ENCODE measurements at places on chromosomes 1 and 21.
A peak's percentile ranks its signal among the peaks of the same experiment; 100 is the strongest.

GRCh38 chr1:234956821-234957329 is 171.8 kb downstream of the TOMM20 start:
- no peak for DNase-seq

DNA sequence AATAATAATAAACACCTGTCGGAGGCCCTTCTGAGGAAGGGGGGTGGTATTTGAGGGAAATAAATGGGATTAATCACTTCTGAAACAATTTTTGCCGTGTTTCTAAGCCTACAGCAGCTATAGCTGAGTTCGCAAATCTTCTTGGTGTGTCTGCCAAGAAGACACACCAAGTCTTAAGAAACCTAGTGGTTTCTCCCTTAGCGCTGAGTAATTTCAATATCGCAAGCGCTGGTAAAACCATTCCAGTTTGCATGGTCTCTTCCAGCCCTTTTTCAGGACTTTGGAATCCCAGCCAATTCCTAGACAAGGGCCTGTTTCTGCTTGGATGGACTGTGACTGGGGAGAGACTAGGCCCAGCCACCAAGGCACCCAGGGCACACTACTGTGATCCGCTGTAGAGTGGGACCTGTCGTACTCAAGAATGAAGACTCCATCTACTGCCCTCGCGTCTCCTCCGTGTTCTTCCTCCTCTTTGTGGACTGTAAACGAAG is 7.5 kb upstream of the LHX8 start:
- no peak for DNase-seq

DNA sequence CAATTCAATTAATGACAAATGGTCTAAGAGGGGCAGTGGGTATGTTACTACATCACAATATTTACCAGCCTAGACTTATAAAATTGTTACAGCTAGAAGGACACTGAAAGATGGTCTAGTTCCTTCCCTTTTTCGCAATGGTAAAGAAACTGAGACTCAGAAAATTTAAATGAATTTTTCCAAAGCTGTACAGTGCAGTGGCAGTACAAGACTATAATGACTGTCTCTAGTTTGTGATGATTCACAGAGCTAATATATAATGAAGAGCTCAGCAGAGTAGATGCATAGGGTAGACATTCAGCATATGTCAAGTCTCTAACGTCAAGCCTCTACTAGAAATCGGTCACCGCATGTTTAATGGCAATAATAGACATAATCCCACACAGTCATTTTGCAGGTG is 4.6 kb downstream of the PLPP3 start:
- DNase-seq = no peak

DNA sequence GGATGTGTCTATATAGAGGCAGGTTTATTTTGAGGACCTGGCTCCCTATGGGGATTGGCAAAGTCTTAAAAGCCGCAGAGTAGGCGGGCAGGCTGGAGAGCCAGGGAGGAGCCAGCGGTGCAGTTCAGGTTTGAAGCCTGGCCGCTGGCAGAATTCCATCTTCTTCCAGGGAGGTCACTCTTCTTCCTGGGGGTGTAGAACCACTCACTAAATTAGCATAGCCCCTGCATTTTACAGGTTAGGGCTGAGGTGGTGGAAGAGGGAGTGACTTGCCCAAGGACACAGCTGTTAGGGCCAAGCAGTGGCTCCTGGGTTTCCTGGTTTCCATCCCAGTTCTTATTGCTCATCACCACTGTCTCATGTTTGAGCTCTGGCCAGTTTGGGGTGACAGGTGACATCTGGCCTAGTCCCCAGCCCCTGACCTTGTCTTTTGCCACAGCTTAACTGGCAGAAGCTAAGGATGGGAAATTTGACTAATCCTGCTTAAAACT is 1.4 kb downstream of the PINK1 start:
- peak; percentile 72 for DNase-seq

DNA sequence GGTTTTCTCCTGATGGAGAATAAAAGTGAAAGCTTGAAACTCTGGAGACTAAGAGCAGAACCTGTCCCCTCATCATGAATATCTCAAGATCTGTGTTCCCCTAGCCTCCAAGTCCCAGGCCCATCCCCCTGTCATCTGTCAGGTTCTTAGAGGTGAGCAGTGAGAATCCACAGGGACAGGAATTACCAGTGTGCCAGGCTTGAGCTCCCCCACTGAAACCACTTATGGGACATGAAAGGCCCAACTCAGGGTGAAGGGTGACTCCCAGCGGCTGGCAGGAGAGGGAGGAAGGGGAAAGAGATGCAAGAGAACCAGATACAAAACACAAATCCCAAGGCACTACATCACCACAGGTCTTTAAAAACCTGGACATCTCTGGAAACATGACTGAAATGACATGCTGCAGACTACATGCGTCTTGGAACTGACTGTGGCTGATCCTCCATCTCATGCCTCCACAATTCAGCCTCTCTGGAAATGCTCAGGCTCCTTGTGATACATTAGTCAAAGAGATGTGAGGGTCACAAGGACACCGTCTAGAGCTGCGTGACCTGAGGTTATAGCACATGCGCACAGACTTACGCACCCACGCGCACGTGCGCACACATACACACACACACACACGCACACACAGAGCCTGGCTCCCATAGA is 6.8 kb upstream of the LY9 start:
- no peak for DNase-seq

GRCh38 chr21:34614628-34615486 is at the start of gene RCAN1:
Gene RCAN1, minus strand, starts transcription at chr21:34615113. Its CDS starts 102 bp downstream, at chr21:34615011.
- peak; percentile 95 for DNase-seq

GRCh38 chr1:180896161-180896560 is 16.5 kb upstream of the KIAA1614 start:
- no peak for DNase-seq

GRCh38 chr1:25477448-25478034 is 46.8 kb downstream of the MACO1 start:
- no peak for DNase-seq

DNA sequence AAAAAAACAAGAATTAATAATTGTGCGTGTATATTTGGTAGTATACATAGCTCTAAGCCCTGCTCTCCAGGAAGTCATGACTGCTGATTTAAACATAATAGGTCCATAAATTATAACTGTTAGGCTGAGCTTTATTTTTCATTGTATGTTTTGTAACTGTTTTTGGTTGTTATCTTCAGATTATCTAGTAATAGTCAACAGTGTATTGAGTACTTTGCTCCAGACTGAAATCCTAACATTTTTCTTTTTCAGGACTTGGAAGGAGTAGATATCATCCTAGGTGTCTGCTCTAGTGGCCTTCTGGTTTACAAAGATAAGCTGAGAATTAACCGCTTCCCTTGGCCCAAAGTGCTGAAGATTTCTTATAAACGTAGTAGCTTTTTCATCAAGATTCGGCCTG is 90.9 kb downstream of the TMEM200B start:
- DNase-seq = no peak

DNA sequence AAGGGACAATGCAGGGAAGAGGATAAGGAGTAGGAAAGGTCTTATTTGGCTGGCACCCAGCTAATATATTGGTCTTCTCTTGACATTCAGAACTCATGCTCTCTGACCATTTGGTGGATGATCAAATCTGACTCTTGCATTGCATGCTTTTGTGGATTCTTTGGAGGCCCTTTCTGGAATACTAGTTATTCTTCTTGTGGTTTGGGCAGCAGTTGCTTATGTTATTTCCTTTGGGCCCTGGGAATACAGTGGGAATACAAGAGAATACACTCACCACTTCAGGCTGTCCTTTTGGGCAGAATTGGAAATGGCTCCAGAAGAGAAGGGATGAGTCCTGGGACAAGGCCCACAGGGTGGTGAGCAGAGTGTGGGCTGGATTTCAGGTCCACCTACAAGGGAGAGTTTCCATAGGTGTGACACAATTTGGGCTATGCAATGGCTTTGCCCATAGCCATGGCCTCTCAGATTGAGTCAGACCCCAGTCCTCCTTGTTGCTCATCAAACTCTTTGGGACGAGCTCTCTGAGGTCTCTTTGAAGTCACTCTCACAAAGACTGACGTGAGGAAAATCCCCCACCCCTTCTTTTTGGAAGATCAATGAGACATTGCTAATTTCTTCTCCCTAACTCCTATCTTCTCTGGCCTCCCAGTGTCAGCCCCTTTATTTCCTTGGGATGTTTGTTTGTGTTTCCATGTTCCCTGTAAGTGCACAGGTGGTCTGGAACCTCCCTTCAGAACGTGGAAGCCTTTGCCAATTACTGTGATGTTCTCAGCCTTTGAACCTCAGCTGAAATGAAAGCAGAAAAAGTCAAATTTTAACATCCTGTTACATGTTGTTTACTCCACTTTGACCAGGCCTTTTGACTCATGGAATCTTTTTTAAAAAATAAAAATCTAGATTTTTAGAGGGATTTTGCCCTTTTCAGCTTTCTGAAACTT is 19.4 kb downstream of the HSD11B1 start:
- DNase-seq = no peak

GRCh38 chr1:205298191-205298994 is 23.2 kb downstream of the NUAK2 start:
- DNase-seq = peak; percentile 96

All from astrocyte of the spinal cord (primary cell).